ENCODE measurements at places on chromosomes 2 and 18.

DNA sequence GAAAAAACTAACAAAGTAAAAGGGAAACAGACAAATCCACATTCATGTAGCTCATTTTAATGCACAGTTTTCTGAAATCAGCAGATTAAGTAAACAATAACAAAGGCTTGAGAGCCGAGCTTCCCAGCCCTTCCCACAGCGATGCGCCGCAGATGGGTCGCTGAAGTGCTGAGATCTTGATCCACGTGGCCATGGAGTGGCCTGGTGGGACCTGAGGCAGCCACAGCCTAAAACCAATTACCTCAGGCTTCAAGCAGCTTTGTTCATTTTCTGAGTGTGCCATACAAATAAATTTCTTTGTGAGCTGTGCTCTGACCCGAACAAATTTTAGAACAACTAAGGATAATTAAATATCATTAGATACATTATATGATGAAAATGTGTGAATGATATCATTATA, 25.6 kb upstream of the CYRIA start:
- DNase-seq = no peak

DNA sequence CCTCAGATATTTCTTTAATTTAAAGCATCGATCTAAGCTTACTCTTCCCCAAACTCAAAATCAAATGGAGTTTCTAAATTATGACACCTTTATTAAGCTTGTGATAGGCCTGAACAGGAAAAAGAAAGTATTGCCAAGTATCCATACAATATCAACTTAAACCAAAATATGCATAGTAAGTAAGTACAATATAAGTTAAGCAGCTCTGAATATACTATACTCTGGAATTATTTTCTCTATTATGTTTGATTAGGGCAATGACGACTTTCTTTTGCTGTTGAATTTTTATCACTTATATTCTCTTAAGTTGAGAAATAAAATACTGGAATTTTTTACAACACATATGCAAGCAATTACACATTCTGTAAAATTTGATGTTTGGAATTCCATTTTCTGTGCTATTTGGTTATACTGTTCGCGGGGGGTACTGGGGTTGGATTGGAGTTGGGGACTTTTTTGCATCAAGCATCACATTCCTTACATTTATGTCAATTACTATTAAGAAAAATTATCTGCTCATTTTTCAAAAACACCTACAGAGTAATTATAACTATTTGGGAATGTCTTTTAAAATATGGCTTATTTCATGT, 2.2 kb downstream of the COL5A2 start:
- DNase-seq = no peak

DNA sequence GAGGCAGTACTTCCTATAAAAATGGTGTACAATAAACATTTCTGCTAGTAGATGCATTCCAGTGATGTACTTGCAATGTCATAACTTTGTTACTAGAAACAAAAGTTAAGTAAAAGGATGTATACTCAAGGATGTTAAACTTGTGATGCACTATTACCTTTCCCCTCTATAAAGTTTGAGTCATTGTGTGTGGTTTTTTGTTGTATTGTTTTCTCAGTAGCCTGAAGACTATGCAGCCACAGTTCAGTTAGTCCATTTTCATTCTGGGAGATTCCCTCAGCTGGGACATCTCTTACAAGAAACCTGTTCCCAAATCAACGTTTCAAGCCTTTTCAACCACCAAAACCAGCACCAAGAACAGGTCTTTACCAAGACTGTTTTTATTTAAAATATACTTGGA, 5.6 kb downstream of the ATP5MC3 start:
- DNase-seq = no peak

DNA sequence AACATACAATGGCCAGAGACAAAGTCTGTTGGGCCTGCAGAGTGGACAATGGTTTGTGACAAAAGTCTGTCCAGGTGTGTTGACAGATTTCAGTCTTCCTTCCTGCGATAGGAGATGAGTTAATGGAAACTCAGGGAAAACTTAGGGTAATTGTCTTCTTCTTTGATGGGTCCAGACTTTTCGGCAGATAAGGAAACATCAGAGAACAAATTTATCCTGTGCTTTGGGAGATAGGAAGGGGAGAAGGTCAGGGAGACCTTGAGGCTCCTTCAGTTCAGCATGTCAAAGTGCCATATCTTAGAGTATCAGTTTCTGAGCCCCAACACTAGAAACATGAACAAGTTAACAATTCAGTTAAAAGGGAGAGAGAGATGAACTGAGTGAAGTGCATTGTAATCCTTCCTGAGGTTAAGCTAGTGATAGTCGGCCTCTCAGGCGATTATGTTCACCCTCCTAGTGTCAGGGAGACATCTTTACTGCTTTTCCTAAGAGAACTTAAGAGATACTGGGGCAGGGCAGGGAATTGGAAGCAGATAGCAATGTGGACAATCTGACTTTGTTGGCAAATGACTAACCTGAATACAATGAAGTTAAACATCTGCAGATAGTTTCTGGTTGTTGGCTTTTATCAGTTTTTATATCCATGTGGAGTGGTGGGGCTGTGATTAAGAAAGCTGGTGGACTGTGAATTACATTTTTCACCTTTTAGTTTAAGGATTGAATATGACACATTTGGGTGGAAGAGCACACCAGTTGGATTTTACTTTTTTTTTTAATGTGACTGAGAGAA, 248.8 kb upstream of the FN1 start:
- DNase-seq = no peak

GRCh38 chr2:153478289-153479261, at the start of gene RPRM:
Gene RPRM, minus strand, starts transcription at chr2:153478762. Its CDS starts 197 bp downstream, at chr2:153478565.
- DNase-seq = peak; percentile 91

Data from NCI-H774 (cell line).